Transverse colon (tissue), 4 donors: ENCODE measurements at places on chromosomes 11 and 22.

- DNase-seq: no peak
- H3K27me3 ChIP-seq: no peaks in the 10 kb centered on the region
- H3K4me1 ChIP-seq: no peaks in the 10 kb centered on the region
- H3K27ac ChIP-seq: no peak overlapping the region
- no peaks in the 10 kb centered on the region for H3K36me3 ChIP-seq
- no peak overlapping the region for H3K4me3 ChIP-seq
These were observed 22.1 kb upstream of the MMP7 start for GRCh38 chr11:102552447-102553194.

GRCh38 chr11:19646921-19647320, 65.7 kb upstream of the NAV2 start:
- no peak overlapping the region for H3K4me3 ChIP-seq
- H3K27ac ChIP-seq: no peak overlapping the region
- no peaks in the 10 kb centered on the region for H3K27me3 ChIP-seq
- no peaks in the 10 kb centered on the region for H3K4me1 ChIP-seq

GRCh38 chr22:19429950-19430889, 1.3 kb downstream of the HIRA start:
- peak overlapping the region; percentile 95 for H3K27ac ChIP-seq
- H3K4me1 ChIP-seq: peaks cover 22% of the 10 kb centered on the region
- DNase-seq: peak; percentile 26
- no peaks in the 10 kb centered on the region for H3K27me3 ChIP-seq
- H3K4me3 ChIP-seq: peak overlapping the region; percentile 95

DNA sequence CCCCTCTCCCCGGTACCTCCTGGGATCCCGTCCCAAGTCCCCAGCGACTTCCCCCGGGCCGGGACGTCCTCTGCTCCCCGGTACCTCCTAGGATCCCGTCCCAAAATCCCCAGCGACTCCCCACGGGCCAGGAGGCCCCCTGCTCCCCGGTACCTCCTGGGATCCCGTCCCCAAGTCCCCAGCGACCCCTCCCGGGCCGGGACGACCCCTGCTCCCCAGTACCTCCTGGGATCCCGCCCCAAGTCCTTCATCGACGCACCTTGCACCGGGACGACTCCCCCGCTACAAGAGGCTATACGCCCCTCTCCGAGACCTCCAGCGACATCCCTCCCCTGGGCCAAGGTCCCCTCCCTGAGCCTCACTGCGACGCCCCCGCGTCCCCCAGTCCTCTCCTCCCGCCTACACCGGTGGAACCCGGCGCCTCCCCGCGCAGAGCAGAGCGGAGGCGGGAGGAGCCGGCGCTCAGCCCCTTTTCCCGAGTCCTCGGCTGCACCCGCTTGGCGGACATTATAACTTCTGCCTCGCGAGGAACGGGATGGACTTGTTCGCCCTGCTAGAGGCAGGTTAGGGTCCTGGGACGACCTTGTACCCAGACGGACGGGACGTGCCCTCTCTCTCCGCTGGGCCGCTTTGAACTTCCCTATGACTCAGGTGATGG, 912 bp downstream of the KREMEN1 start:
- no peaks in the 10 kb centered on the region for H3K27me3 ChIP-seq
- peak overlapping the region; percentile 85 for H3K4me3 ChIP-seq
- peak overlapping the region; percentile 83 for H3K27ac ChIP-seq
- H3K4me1 ChIP-seq: peaks cover 10% of the 10 kb centered on the region
- H3K36me3 ChIP-seq: no peaks in the 10 kb centered on the region
- peak; percentile 60 for DNase-seq

- H3K4me1 ChIP-seq: peaks cover 7% of the 10 kb centered on the region
- no peaks in the 10 kb centered on the region for H3K27me3 ChIP-seq
- no peaks in the 10 kb centered on the region for H3K36me3 ChIP-seq
- DNase-seq: no peak
These were observed 34.3 kb downstream of the LDLRAD3 start for GRCh38 chr11:35978183-35978582.

- H3K27me3 ChIP-seq: peaks cover 11% of the 10 kb centered on the region
- H3K4me3 ChIP-seq: no peak overlapping the region
- H3K27ac ChIP-seq: no peak overlapping the region
These were observed 191.8 kb upstream of the NECTIN1 start for GRCh38 chr11:119920666-119921387.

DNA sequence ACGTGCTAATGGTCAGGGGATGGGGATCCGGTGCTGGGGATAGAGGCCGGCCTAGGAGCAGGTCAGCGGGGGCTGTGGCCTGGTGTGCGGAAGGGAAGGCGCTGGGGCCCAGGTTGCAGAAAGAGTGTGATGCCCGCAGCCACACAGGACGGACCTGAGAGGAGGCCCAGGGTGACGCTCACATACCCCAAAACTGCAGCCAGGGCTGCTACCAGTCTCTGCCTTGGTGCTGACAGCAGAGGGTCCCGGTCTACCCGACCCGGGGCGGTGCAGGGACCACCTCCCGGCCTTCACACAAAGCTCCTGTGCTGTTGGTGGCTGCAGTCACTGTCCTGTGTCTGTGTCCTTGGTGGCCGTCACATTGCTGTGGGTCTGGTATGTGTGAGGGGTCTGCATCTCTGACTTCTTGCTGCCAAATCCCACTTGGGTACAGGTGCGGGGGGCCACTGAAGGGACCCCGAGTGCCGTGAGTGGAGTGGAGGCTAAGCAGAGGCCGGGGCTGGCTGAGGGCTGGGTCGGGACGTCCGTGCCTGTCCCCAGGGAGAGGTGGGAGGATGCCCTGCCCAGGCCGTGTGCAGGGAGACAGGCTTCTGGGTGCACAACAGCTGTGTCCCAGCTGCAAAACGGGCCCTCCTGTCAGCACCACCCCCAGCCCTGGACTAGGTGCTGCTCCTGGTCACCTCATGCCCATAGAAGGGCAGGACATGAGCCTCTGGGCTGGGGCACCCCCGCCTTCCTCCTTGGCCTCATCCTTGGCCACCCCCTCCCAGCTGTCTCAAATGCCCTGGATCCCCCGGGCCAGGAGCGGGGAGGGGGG, 1.5 kb downstream of the LSP1 start:
- no peaks in the 10 kb centered on the region for H3K36me3 ChIP-seq
- H3K4me3 ChIP-seq: no peak overlapping the region
- H3K27ac ChIP-seq: peak overlapping the region; percentile 51
- DNase-seq: no peak
- no peaks in the 10 kb centered on the region for H3K27me3 ChIP-seq

DNA sequence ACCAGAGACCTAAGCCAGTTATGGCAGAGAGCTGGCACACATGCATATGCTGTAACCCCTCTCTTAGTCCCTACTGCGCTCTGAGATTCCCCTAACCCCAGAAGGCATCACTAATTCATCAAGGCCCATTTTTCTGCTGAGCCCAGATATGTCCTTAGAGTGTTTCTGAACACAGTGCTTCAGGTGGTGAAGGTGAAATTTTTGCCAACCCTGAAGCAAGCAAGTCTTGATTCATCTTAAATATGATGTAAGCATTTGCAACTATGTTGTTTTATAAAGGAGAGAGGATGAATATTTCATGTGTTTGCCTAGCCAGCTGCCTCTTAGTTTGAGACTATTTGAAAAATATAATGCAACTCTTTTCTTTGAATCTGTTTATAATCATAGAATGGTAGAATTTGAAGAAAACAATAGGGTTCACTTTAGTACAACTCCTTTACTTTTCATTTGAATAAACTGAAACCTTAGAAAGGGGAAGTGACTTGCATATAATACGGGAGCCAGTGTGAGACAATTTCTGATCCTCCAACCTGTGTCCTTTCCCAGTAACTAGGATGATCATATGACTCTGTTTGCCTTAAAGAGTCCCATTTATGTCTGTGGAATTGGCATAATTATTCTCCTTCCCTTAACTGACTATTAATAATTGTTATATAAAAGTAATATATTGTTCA, 194.3 kb upstream of the MTNR1B start:
- H3K4me3 ChIP-seq: no peak overlapping the region
- no peak overlapping the region for H3K27ac ChIP-seq
- no peaks in the 10 kb centered on the region for H3K4me1 ChIP-seq

DNA sequence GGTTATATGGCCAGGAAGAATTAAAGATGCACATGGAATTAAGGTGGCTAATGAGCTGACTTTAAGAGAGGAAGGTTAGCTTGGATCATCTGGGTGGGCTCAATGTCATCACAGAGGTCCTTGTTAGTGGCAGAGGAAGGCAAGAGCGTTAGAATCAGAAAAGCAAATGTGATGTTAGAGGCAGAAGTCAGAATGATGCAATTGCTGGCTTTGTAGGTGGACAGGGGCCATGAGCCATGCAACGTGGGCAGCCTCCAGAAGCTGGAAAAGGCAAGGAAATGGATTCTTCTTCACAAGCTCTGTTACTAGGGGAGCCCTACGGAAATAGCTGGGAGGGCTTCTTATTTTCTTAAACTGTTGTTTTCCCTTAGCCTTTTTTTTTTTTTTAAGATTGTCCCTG, 2.3 kb upstream of the CBLIF start:
- no peak for DNase-seq
- peaks cover 3% of the 10 kb centered on the region for H3K4me1 ChIP-seq
- no peak overlapping the region for H3K4me3 ChIP-seq

GRCh38 chr11:77619576-77620198, 17.9 kb downstream of the CLNS1A start:
- no peak overlapping the region for H3K27ac ChIP-seq
- H3K4me3 ChIP-seq: no peak overlapping the region
- peaks cover 36% of the 10 kb centered on the region for H3K36me3 ChIP-seq
- no peak for DNase-seq

DNA sequence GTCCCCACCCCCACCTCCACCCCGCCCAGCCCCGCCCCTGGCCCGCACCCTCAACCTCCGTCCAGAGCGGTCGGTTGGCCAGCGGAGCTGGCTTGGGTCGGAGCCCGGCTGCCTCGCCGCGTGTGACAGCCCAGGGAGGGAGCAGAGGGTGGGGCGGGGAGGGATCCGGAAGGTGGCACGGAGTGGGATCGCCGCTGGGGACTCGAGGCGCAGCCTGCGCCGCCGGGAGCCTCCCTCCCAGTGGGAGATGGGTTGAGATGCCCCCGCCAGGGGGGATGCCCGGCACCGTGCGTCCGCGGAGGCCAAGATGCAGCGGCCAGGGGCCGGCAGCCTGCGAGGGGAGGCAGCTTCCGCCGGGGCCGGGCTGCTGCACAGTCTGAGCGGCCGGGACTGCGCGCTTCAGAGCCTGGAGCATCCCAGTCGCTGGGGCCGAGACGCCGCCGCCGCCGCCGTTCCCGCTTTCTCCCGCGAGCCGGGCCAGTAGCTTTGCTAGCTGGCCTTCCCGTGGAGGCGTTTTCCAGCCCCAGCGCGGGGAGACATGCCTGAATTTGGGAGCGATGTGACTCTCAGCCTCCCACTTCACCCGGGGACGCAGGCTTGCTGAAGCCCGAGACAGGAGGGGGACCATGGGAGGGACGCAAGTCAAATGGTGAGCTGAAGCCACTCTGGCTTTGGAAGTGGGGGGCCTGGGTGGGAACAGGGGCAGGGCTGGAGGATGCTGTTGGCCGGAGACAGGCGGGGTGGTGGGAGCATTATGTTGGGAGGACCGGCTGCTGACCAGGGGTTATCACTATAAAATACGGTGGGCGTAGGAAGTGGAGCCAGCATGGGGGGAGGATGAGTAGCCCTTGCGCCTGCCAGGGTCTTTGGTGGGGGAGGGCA, 40.2 kb downstream of the DIXDC1 start:
- peak overlapping the region; percentile 87 for H3K27ac ChIP-seq
- no peaks in the 10 kb centered on the region for H3K27me3 ChIP-seq
- H3K4me1 ChIP-seq: peaks cover 27% of the 10 kb centered on the region
- peak overlapping the region; percentile 64 for H3K4me3 ChIP-seq

- H3K27me3 ChIP-seq: peaks cover 99% of the 10 kb centered on the region
- no peak for DNase-seq
- H3K4me1 ChIP-seq: peaks cover 9% of the 10 kb centered on the region
- H3K27ac ChIP-seq: no peak within 1 kb of the TSS
- H3K36me3 ChIP-seq: no peaks in the 10 kb centered on the region
These were observed at the start of gene ELFN2 for GRCh38 chr22:37427135-37427710. ELFN2 (minus strand) TSS chr22:37427479; CDS start chr22:37375534, 51,945 bp downstream.

- no peaks in the 10 kb centered on the region for H3K36me3 ChIP-seq
- H3K27me3 ChIP-seq: no peaks in the 10 kb centered on the region
- no peak overlapping the region for H3K4me3 ChIP-seq
- no peak for DNase-seq
These were observed 55.2 kb downstream of the ST3GAL4 start for GRCh38 chr11:126410649-126411048.

GRCh38 chr11:70641369-70641768, 243.0 kb downstream of the CTTN start:
- no peaks in the 10 kb centered on the region for H3K36me3 ChIP-seq
- no peaks in the 10 kb centered on the region for H3K4me1 ChIP-seq
- H3K27ac ChIP-seq: no peak overlapping the region
- H3K27me3 ChIP-seq: no peaks in the 10 kb centered on the region
- H3K4me3 ChIP-seq: no peak overlapping the region
- no peak for DNase-seq

DNA sequence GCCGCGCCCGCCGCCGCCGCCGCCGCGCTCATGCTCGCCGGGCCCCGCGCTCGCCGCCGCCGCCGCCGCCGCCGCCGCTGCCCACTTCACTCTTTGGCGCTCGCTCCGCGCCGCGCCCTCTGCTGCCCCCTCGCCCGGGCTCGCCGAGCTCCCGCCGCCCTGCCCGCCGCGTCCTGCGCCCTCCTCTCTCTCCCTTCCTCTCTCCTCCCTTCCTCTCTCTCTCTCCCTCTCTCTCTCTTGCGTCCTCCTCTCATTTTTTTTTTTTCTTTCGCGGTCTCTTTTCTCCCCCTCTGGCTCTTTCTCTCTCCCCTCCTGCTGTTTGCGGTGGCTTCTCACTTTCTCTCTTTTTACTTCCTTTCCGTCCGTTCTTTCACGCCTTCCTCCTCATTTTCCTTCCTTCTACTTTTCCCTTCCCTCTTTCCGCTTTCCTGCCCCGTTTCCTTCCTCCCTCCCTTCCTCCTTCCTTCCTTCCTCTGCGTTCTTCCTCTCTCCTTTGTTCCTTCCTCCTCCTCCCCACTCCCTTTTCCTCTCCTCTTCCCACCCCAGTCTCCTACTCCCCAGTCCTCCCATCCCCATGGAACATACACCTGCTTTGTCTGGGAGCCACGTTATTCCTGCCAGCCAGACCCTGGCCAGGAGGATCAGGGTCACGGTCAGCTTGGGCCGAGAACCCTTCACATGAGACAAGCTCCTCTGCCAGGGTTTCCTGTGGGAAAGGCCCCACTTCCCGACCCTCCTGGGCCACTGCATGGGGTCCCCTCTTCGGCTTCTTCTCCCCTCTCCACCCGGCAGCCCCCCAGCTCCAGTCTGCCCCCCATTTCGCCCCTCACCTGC, 19.3 kb upstream of the SHISAL1 start:
- peaks cover 58% of the 10 kb centered on the region for H3K27me3 ChIP-seq
- H3K4me1 ChIP-seq: peaks cover 5% of the 10 kb centered on the region
- no peak overlapping the region for H3K4me3 ChIP-seq
- no peaks in the 10 kb centered on the region for H3K36me3 ChIP-seq

GRCh38 chr11:102368472-102368871, 21.5 kb downstream of the BIRC2 start:
- H3K4me1 ChIP-seq: no peaks in the 10 kb centered on the region
- no peak for DNase-seq
- no peaks in the 10 kb centered on the region for H3K27me3 ChIP-seq
- no peak overlapping the region for H3K27ac ChIP-seq
- peaks cover 27% of the 10 kb centered on the region for H3K36me3 ChIP-seq
